ENCODE measurements at places on chromosomes 13 and 19. TPM values are rescaled to one million over a fixed set of nuclear protein-coding genes. Genes with fewer than 3 reads are reported as not detected.

ACTMAP gene
- 2.1 TPM for total RNA-seq

GRCh38 chr13:48817166-48817802 is 158.4 kb upstream of the FNDC3A start:
- H3K27me3 ChIP-seq: no peaks in the 10 kb centered on the region
- H3K4me3 ChIP-seq: no peak overlapping the region
- no peaks in the 10 kb centered on the region for H3K36me3 ChIP-seq
- no peaks in the 10 kb centered on the region for H3K4me1 ChIP-seq

PPP1R15A gene
- total RNA-seq: 42.5 TPM

- peaks cover 20% of the 10 kb centered on the region for H3K4me1 ChIP-seq
- H3K36me3 ChIP-seq: no peaks in the 10 kb centered on the region
- peak overlapping the region; percentile 79 for H3K4me3 ChIP-seq
- no peak for DNase-seq
These were observed 924 bp downstream of the RGCC start for GRCh38 chr13:41458187-41458760.

All from spinal cord (tissue), 10 donors.